ENCODE measurements at places on chromosomes 4 and X.
A peak's percentile ranks its signal among the peaks of the same experiment; 100 is the strongest.

DNA sequence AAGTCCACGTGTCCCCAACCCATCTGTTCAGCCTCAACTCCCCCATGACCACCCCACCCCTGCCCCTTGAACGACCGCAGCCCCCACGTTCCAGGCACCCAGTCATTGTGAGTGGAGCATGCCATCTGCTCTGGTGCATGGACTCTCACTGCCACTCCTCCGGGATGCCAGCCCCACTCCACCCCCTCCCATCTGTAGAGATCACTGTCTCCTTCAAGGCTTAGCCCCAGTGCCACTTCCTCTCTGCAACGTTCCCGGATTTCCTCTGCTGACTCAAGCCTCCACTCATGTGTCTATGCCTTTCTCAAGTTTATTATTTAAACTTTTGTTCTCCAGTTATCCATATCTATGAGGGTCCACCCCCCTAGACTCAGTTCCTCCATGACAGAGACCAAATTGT lies 54.0 kb downstream of the MAML3 start:
- DNase-seq, result no peak

DNA sequence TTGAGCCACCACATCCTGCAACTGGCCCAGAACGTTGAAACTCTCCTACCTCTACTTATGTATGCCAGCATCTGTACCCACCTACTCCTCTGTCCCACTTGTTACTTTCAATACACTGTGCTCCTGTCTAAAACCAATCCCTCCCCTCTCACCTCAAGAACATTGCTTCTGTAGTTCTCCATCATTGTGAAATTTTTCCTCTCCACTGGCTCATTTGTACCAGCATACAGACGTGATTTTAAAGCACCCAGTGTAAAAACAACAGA lies 25.5 kb upstream of the USO1 start:
- no peak for DNase-seq

DNA sequence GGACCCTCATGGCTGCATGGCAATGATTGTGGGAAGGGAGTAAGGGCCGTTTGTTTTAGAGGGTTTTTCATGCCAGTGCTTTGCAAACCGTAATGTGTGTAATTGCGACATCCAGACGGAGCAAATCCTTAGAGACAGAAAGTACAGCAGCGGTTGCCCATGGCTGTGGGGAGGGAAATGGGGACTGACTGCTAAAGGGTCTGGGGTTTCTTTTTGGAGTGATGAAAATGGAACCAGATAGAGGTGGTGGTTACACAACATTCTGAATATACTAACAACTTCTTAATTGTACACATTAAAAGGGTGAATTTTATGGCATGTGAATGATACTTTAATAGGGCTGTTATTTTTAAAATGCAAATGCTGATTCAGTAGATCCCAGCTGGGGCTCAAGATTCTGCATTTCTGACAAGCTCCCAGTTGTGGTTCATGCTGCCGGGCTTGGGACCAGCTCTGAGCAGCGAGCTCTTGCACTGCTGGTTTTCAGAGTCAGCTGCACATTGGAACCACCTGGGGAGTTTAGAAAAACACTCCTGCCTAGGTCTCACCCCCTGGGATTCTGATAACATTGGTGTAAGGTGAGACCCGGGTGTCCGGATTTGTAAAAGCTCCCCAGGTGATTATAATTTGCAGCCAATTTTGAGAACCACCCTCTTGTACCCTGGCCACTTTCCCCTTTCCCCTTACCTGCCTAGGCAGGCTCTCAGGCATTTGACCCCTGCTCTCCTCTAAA lies 47.7 kb downstream of the PRPS1 start:
- no peak for DNase-seq

DNA sequence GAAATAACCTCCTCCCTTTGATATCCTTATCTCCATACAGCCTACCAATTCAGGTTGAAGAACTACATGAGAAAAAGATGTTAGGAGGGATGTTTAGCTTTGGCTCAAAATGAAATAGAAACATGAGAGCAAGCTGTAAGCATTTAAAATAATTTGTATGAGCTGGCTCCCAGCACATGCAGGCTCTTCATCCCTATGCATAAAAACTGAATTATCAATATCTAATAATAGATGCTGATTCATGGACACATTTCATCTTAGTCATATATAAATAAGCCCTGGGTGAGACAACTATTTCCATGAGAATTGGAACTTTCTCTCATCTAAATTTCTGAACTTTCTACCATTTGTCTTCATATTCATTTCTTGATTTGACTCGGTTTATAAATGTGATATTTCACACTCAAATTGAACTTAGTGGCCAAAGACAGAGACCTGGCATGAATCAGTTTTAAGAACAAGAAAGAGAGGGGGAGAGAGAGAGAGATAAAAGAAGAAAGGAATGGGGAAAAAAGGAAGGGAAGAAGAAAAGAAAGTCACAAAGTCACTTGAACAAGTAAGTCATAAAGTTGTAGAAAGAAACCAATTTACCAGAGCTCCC lies 48.9 kb upstream of the GPR174 start:
- DNase-seq, result no peak

DNA sequence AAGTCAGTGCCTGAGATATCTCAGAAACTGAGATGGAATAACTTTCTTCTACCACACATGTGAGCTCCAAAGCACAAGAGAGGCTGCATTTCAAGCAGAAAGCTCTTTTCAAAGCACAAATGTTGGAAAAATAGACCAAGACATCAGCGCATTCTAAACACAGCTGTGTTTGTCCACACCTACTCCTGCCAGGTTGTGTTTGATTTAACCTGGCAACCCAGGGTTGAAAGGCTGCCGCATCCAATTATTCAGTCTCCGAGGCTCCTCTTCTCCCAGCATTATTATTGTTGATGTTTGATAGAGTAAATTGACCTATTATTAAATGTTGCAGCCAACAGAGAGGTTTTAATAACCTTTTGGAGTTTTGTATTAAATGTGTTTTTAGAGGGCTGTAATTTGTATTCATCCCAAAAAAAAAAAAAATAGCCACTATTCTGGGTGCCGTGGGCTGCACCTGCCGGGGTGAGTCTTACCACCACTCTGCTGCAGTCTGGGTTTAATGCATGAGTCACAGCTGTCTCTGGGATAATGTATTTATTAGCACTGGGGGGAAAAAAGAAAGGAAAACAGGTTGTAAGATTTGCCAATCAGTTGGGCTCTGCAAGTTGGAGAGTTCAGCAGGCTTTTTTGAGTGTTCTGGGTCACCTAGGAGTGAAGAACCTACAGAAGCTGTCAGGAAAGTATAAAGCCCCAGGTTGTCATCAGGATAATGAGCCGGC lies 105.2 kb upstream of the NOCT start:
- no peak for DNase-seq

- DNase-seq, result no peak
Observed at GRCh38 chr4:117654079-117654478, 380.2 kb upstream of the NDST3 start.

GRCh38 chr4:98482847-98483806 lies 175.3 kb downstream of the TSPAN5 start:
- peak; percentile 38 for DNase-seq

- DNase-seq, result no peak
Observed at GRCh38 chr4:170675568-170676262, 586.0 kb upstream of the AADAT start.

DNA sequence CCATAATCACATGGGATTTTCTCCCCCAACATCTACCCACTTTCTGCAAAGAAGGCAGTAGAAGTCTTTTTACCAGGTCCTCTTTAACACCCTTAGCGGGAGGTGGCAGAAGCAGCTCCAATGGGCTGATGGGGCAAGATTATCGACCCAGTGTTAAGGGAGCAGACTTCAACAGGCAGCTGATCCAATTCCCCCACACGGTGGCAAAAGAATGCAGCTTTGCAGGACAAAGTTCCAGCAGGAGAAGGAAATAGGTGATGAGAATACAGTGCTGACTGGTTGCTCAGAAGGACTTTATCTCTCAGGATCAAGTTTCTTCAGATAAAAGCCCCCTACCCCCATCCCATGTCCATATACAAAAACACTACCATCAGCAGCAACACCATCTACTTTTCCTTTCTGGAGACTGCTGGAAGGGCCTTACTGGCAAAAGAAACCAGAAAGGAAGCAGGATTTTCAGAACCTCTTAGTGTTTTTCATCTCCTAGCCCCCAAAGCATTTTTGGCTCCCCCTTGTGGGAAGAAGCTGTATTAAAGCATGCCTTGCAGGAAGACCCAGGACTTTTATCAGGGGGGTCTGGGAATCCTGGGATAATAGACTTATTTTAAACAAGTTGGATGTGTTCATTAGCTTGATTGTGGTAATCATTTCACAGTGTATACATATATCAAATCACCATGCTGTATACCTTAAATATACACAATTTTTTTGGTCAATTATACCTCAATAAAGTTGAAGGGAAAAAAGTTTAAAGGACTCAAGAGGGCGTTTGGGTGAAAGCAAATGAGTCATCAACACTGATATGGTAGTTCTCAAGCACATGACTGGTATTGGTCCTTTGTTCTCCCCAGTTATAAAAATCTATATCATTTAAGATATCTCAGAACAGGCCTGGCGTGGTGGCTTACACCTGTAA lies 146.4 kb downstream of the GPC3 start:
- DNase-seq, result no peak

GRCh38 chr4:156948738-156949137 lies 22.9 kb downstream of the PDGFC start:
- DNase-seq, result no peak

- no peak for DNase-seq
Observed at GRCh38 chr4:73257651-73258435, 755 bp downstream of the ANKRD17 start.

DNA sequence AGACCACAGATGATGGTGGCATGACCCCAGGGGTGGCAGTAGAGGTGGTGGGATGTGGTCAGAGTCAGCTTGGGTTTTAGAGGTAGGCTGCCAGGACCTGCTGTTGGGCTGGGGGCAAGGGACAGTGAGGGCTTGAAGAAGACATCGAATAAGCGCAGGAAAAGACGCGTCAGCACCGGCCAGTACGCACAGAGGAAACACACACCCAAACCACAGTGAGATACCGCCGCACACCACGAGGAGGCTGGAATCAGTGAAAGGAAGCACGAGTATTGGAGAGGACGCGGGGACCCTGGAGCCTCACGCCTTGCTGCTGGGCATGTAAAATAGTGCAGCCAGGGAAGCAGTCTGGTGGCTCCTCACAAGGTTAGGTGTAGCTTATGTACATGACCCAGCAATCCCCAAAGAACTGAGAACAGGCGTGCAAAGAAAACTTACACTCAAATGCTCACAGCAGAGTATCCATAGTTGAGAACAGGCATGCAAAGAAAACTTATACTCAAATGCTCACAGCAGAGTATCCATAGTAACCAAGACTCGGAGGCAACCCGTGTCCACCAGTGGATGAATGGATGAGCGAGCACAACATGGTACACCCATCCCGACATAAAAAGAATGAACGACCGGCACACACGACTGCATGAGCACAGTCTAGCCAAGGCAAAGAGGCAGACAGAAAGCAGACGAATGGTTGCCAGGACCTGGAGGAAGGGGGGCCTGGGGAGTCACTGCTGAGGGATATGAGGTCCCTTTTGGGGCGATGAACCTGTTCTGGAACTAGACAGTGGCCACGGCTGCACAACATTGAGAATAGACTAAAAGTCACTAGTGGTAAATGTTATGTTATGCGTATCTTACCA lies 13.3 kb downstream of the PDZD4 start:
- no peak for DNase-seq

DNA sequence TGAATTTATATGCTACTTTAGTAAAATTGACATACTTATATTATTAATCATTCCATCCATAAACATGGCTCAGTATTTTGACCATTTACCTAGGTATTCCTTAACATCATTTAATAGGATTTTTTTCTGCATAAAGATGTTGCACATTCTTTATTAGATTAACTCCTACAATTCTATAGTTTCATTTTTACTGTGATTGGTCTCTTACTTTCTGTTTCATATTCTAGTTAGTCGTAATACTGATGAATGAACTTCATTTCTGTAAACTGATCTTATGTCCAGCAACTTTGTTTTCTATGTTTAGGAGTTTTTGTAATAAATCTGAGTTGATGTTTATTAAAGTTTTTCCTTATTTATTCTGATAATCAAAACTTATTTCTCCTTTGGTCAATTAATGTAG lies 278.2 kb upstream of the CXXC4 start:
- DNase-seq, result no peak

DNA sequence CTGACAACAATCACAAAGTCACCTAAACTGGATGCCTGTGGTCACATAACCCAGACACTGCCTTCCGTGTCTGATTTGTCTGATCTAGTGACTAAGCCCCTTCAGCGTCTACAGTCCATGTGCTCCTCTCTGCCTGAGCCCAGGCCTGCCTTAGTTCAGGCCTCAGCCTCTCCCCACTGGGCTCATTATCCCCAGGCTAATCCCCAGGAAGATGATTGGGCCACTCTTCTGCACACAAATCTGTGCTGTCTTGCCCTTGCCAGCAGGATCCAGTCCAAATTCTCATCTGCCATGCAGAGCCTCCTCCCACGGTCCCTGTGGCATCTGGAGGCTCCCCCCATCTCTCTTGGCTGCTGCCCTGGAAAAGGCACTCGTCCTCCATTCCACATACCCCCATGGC lies 96.5 kb downstream of the SLC2A9 start:
- no peak for DNase-seq

DNA sequence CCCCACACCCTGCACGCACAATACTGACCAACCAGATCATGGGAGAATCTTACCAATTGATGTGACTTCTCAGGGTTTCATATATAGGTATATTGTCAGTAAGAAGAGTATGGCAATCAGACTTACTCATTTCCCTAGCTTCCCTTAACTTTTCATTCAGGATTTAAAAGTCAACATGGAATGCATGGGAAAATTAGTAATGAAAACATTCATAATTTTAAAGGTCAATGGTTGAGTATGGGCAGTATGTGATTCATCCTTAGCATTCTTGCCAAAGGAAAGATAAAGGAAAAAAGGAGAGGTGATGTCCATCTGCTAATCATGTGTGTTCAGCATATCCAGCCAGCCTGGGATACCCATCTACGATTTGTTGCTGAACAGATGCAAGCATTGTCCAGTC lies 4.0 kb downstream of the DIPK2B start:
- no peak for DNase-seq

GRCh38 chr4:147599769-147600168 lies 17.4 kb upstream of the TMEM184C start:
- DNase-seq, result no peak

- DNase-seq, result no peak
Observed at GRCh38 chr4:183588169-183588675, 70.8 kb downstream of the RWDD4 start.

GRCh38 chr4:113447061-113447460 lies 314.5 kb downstream of the CAMK2D start:
- no peak for DNase-seq

GRCh38 chr4:134935320-134935719 lies 733.7 kb upstream of the PABPC4L start:
- DNase-seq, result no peak

GRCh38 chrX:10979956-10980355 lies 131.2 kb upstream of the HCCS start:
- DNase-seq, result peak; percentile 2

GRCh38 chrX:154542723-154543424 lies 3.8 kb downstream of the G6PD start:
- no peak for DNase-seq

- DNase-seq, result peak; percentile 48
Observed at GRCh38 chr4:73718375-73719373, 21.7 kb upstream of the CXCL8 start.

GRCh38 chr4:158411269-158411668 lies 110.4 kb upstream of the RXFP1 start:
- no peak for DNase-seq

- DNase-seq, result peak; percentile 13
Observed at GRCh38 chr4:105417624-105418023, 56.2 kb downstream of the PPA2 start.

- DNase-seq, result no peak
Observed at GRCh38 chrX:16658284-16658683, 8.3 kb downstream of the S100G start.
